ENCODE measurements at places on chromosomes 4 and X.

- DNase-seq = no peak
Measured at GRCh38 chr4:137180349-137180748, 351.9 kb downstream of the PCDH18 start.

- no peak for DNase-seq
Measured at GRCh38 chrX:43140582-43140981, 362.6 kb upstream of the PPP1R2C start.

- no peak for DNase-seq
Measured at GRCh38 chr4:138851391-138852335, 163.9 kb upstream of the NOCT start.

- no peak for DNase-seq
Measured at GRCh38 chr4:2763511-2763967, 7.4 kb upstream of the TNIP2 start.

DNA sequence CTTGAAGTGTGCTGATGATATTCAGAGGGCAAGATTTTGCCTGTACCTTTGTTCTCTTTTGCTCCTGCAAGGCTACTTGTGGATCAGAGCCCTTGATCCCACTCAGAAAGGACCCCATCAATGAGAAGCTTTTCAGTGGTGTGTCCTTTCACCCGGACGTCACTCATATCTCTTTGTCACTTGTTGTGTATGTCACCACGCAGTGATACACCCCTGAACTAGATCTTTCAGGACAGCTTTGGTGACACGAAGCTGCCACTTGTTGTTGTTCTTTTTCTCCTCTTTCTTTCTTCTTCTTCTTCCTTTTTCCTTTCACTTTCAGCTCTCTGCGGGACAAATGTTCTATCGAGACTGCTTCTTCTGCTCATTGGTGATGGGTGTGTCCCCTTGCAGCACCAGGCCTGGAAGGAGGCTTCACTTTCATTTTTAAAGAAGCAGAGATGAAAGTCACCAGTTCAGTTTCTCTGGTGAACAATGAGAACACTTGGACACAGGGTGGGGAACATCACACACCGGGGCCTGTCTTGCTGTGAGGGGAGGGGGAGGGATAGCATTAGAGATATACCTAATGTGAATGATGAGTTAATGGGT lies 83.6 kb downstream of the NBDY start:
- DNase-seq = no peak

DNA sequence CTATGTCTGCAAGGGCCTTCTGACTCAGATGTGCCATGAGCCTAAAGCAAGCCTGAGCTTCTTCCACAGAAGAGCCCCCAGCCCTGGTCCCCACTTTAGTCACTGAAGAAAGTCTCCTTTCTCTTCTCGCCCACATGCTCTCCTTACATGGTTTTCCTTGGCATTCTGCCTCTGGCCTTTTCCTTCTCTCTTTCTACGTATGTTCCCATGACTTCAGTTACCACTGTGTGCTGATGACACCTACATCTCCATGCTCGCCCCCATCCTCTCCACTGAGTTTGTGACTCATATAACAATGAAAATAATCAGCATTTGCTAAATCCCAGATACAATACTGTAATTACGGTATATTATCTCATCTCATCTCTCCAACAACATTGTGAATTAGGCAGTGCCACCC lies 149.3 kb downstream of the AMMECR1 start:
- DNase-seq = no peak

- DNase-seq = no peak
Measured at GRCh38 chrX:149563359-149563758, 13.6 kb upstream of the HSFX3 start.

DNA sequence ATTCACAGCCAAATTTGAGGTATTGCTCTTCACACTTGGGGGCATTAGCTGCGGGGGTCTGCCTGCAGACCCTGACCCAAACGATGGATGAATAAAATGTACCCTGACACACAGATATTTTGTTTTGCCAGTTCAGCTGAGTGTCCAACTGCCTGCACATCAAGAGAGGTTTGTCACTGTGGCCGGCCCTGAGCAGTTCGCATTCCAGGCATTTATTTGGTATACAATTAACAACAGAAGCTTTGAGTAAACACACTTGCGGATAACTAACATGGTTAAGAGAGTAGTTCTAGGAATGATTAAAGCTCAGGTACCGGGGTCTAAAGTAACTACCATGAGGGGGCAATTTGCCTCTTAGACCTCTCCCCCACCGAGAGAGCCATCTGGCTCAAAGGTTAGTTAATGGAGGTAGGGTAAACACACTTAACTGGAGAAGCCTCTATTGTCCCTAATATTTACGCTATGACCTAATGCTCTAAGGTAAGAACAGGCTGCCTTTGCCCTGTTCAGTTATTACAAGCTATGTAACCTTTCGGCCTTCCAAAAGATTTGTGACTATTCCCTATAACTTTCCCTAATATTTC lies 162.0 kb downstream of the SNCA start:
- DNase-seq = no peak

GRCh38 chr4:84484236-84484635 lies 14.9 kb downstream of the NKX6-1 start:
- no peak for DNase-seq

- DNase-seq = no peak
Measured at GRCh38 chr4:105555409-105555808, 3.0 kb downstream of the ARHGEF38 start.

GRCh38 chr4:7912826-7913225 lies 26.8 kb downstream of the AFAP1 start:
- DNase-seq = no peak

- DNase-seq = no peak
Measured at GRCh38 chrX:41684138-41684537, 4.6 kb upstream of the GPR34 start.

GRCh38 chr4:94346541-94346940 lies 3.9 kb upstream of the HPGDS start:
- no peak for DNase-seq

- DNase-seq = peak; percentile 35
Measured at GRCh38 chr4:88457307-88458103, 586 bp downstream of the HERC5 start.

- DNase-seq = no peak
Measured at GRCh38 chr4:102076622-102077021, 268.7 kb downstream of the SLC39A8 start.

DNA sequence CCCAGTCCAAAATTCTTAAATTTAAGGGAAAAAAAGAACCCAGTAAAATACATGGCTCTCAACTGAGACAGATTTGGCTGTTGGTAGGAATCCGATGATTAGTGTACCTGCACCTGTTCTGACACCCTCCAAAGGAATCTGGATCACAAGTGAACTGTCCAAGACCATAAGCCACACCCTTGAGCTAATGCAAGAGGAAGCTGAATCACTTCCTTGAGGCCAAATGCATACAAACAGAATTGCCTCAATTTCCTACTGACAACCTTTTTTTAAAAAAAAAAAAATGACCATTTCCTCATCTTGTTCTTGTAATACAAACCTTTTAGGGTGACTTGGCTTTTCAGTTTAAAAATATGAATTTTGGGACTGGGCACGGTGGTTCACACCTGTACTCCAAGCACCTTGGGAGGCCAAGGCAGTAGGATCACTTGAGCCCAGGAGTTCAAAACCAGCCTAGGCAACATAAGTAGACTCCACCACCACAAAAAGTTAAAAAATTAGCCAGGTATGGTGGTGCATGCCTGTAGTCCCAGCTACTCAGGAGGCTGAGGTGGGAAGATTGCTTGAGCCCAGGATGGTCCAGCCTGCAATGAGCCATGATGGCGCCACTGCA lies 10.7 kb upstream of the FBXL5 start:
- DNase-seq = no peak

DNA sequence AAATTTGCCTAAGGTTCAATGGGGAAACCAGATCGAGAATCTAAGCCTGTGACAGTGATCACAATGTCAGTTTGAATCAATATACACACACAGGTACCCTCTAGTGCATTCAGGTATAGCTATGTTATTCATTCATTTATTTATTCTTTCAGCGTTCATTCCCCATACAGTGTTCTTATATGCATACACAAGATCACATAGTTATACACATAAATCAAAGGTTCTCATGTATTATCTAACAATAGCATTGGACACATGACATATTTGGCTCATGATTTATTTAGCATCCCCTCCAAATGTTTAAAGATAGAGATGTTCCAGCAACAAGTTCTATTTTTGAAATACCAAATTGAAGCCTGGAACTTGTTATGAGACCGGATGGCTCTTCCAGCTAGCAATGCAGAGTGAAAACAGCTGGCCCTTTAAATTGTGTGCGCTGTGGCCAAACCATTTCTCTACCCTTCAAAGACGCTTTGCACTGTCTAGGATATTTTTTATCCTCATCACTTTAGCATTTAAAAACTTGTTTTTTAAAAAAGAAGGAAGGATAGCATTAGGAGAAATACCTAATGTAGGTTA lies 131.0 kb downstream of the ATXN3L start:
- no peak for DNase-seq

DNA sequence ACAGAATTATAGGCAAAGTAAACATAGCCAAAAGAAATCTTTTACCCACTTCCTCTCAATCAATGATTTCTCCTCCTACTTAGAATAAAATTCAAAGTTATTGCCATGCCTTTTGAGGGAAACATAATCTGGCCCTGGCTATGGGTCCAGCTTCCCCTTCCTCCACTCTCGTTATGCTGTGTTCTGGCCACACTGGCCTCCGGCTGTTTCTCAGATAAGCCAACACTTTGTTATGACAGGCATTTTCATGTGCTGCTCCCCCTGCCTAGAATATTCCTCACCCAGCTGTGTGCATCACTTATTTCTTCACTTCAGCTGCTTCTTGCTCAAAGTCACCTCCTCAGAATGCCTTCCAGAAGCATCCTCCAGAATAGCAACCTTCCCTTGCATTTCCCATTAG lies 386.6 kb upstream of the AADAT start:
- DNase-seq = no peak

DNA sequence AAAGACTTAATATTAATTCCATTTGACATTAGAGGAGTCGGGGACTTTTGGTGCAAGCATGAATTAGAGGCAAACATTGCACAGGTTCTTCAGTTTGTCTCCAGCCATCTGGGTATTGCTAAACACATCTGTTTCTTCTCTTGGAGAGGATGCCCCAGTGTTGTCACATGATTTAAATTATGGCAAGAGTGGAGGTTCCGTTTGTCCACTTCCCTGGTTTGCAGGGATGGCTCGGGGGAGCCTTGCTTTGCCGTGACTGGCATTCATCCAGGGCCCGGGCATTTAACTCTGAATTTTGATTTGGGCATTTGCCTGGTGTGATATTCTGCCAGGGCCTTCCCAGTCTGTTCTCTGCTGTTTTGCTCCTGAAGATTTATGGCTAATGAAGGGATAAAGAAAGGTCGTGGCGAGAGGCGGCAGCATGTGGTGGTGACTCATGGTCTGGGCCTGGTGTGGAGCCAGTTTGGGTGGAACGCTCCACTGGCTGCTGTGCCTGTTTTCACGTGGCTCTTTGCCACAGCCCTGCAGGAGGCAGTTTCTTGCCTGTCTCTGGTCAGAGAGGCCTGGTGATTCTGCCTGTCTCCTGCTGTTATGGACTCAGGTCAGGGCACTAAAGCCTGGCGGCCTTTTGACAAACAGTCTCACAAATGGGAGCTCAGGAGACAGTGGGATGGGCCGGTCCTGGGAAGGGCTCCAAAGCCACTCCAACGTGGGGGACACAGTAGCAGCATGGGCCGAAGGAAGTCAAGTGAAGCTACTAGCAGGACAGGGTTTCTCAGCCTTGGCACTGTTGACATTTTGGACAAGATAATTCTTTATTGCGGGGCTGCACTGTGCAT lies 99.4 kb upstream of the PGRMC2 start:
- no peak for DNase-seq

GRCh38 chrX:12989461-12989860 lies 14.6 kb downstream of the TMSB4X start:
- no peak for DNase-seq

DNA sequence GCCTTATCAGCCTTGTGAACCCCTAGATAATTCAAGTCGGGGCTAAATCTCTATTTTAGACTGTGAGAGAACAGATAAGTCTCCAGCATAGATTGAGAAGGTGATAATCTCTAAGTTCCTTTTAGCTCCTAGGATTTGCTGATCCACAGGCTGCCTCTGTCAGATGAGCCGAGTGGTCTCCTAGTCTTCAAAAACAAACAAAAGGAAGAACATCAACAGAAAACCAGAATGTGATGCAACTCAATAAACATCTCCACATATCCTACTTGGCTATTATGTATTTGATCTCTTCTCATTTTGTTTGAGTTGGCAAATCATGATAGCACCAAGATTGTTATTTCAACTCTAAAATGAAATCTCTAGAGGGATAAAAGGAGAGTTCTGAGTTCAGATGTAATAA lies 88.4 kb upstream of the SLC7A11 start:
- DNase-seq = no peak

DNA sequence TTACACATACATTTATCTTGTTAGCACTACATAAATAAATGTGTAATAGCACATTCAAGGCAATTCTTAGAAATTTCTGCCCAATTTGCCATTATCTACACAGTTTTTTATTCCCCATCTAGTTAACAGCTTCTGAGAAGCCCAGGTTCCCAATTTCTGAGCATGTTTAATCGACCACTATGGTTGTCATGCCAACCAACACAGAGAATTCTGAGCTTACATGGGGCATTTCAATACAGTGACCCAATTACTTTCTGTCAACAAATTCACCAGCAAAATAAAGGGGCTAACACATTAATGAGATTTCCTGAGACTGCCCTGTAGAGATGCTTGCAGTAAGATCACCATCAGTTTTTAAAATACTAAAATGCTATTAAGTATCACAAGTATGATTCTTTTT lies 22.0 kb downstream of the GPM6A start:
- no peak for DNase-seq

DNA sequence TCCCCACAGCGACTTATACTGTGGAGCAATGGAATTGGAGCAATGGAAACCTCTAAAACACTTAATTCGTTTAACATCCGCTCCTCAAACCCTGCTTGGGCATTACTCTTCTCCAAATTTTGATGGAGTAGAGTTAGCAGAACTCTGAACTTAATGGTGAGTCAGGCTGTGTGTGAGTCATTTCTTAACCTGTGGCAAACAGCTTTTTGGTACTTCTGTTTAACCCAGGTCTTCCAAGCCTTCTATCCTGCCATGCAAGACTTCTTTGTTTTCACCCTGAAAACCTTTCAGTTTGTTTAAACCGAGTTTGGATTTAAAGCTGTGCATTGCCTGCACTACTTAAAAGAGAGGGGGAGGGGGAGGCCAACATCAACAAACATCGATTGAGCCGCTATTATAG lies 3.6 kb upstream of the AMOT start:
- no peak for DNase-seq

DNA sequence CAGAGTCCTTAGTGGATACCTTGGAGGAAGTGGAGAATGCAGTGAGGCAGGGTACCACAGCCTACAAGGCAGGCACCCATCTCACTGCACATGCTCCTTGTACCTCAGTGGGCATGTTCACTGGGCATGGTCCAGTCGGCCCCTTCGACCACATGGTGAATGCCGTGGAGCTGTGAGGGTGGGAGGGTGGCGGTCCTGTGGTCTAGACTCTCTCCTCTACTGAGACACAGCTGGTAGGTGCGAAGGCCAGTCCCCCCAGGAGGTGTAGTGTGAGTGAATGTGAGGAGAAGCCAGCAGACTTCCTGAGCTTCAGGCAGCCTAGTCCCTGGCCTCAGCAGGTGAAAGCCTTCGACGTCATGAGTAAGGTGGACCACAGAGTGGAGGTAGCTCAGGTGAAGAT lies 12.2 kb downstream of the XAGE2 start:
- DNase-seq = no peak

- DNase-seq = no peak
Measured at GRCh38 chr4:67879486-67879885, 4.3 kb downstream of the TMPRSS11D start.

GRCh38 chr4:88158038-88158488 lies 376 bp downstream of the ABCG2 start:
- DNase-seq = no peak

GRCh38 chr4:163462556-163462955 lies 11.0 kb downstream of the TKTL2 start:
- no peak for DNase-seq
